ENCODE measurements at places on chromosomes 5 and 9.

GRCh38 chr5:21918451-21918850 is 934.7 kb downstream of the CDH12 start:
- H3K27ac ChIP-seq = no peak overlapping the region
- no peaks in the 10 kb centered on the region for H3K36me3 ChIP-seq
- DNase-seq = no peak
- H3K4me1 ChIP-seq = no peaks in the 10 kb centered on the region
- H3K27me3 ChIP-seq = no peaks in the 10 kb centered on the region

DNA sequence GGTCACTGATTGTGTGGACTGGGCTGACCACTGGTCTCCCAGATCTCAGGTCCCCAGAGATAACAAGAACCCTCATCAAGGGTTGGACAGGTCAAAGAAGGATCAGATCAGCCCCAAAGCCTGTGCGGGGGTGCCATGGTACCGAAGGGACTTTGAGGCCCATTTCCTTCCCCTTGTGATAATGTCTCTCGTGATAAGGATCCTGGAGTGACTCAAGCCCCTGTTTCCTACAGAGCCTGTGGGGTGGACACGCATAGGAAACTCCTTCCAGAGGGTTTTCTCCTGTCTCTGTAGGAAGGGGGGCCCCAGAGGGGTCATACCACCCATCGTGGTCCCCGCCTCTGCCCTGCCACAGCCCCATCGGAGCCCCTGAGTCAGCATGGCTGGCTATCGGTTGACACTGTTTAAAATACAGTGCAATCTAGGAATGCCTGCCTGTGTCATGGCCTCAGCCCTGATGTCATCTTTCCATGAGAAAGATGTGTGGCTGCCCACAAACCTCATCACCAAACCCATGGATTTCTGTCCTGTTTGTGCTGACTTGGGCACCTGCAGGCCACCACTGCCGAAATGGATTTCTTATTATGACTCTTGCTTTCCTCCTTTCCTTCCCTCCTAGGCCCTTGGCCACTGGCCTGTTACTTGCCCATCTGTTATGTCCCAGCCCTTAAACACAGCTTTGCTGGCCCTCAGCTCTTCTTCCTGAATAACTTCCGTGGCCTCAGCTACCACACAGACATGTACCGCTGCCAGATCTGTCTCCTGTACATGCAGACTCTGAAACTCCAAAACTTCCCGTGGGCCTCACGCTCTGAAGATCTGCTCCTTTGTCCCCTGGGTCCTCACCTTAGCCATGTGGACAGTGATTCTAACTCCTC is 2.9 kb upstream of the CSF2 start:
- no peak overlapping the region for H3K27ac ChIP-seq
- H3K4me1 ChIP-seq = no peaks in the 10 kb centered on the region
- no peaks in the 10 kb centered on the region for H3K27me3 ChIP-seq
- DNase-seq = no peak
- H3K4me3 ChIP-seq = no peak overlapping the region

- H3K4me1 ChIP-seq = no peaks in the 10 kb centered on the region
- H3K4me3 ChIP-seq = no peak overlapping the region
- no peak overlapping the region for H3K27ac ChIP-seq
- DNase-seq = no peak
Observed at GRCh38 chr5:25991639-25992038, 1046.7 kb downstream of the CDH9 start.

DNA sequence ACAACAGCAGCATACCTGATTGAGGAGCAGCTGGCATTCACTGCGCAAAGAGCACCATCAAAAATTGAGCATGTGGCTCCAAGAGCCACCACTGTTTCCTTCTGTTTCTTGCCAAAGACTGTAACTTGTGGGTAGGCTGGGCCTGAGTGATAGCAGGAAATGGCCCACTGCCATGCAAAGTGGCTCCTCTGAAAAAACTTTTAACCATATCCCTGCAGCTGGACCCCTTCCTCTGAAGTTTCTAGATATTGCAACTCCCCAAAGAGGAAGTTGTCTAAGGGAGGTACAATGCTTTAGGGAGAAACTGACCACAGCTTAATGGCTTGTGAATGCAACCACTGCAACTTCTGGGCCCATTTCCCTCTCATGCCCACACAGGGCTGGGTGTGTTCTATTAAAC is 355.4 kb upstream of the PDE4D start:
- no peaks in the 10 kb centered on the region for H3K36me3 ChIP-seq
- H3K4me3 ChIP-seq = no peak overlapping the region
- no peaks in the 10 kb centered on the region for H3K4me1 ChIP-seq
- no peak overlapping the region for H3K27ac ChIP-seq

- no peak overlapping the region for H3K27ac ChIP-seq
- H3K27me3 ChIP-seq = no peaks in the 10 kb centered on the region
- H3K4me3 ChIP-seq = no peak overlapping the region
- no peaks in the 10 kb centered on the region for H3K36me3 ChIP-seq
- no peak for DNase-seq
- H3K4me1 ChIP-seq = no peaks in the 10 kb centered on the region
Observed at GRCh38 chr5:151381899-151382298, 34.5 kb upstream of the SLC36A2 start.

DNA sequence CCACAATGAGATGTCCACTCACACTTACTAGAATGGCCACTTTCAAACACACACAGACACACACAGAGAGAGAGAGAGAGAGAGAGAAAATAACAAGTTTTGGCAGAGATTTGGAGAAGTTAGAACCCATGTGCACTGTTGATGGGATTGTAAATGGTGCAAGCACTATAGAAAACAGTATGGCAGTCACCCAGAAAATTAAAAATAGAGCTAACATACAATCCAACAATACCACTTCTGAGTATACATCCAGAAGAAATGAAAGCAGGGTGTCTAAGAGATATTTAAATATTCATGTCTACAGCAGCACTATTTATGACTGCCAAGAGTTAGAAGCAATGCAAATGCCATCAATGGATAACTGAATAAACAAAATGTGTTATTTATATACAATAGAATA is 359.9 kb upstream of the COX7C start:
- no peak for DNase-seq
- no peak overlapping the region for H3K27ac ChIP-seq
- H3K4me1 ChIP-seq = no peaks in the 10 kb centered on the region
- no peaks in the 10 kb centered on the region for H3K27me3 ChIP-seq
- no peaks in the 10 kb centered on the region for H3K36me3 ChIP-seq

DNA sequence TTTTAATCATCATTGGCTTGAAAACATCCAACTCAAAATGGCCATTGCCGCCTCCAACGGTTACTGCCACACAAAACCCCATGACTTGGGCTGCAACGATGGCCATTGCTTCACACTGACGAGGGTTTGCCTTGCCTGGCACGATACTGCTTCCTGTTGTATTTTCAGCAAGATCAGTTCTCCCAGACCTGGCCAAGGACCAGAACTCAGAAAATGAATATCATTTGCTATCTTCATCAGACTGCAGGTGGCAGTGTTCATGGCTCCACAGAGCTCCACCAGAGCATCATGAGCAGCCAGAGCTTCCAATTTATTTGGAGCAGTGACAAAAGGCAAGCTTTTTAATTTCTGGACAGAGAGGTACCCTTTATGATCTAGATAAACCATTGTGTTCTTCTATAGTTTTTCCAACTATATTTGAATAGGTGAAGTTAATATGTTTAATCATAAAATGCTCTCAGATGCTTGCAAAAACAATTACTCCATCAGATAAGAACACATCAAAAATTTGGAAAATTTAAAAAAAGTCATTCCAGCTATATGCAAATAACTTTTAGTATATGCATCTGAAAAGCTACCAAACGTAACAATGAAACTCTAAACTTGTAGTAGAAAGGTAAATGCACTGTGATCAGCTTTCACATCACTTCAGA is 10.4 kb downstream of the AMACR start:
- no peak overlapping the region for H3K4me3 ChIP-seq
- DNase-seq = peak; percentile 24
- no peaks in the 10 kb centered on the region for H3K36me3 ChIP-seq
- no peaks in the 10 kb centered on the region for H3K27me3 ChIP-seq
- H3K27ac ChIP-seq = peak overlapping the region; percentile 38

DNA sequence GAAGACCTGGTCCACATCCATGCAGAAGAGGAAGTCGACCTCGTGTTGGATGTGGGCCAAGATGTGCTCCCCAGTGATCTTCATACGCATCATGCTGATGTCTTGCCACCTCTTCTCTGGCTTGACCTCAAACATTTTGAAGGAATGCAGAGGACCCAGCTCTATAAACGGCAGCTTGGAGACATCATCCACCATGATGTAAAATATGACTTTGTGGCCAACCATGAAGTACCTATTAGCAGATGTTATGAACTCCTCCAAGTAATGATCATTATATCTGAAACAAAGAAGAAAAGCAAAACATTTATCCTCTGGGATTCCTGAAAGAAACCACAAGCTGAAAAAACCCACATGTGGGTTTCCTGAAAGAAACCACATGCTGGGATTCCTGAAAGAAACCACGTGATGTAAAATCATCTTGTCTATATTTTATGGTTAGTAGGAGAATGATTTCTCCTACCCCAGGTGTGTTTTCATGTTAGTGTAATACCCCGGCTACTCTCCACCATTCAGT is 52.3 kb downstream of the GGTA1 start:
- no peaks in the 10 kb centered on the region for H3K27me3 ChIP-seq
- H3K27ac ChIP-seq = no peak overlapping the region
- H3K36me3 ChIP-seq = no peaks in the 10 kb centered on the region

DNA sequence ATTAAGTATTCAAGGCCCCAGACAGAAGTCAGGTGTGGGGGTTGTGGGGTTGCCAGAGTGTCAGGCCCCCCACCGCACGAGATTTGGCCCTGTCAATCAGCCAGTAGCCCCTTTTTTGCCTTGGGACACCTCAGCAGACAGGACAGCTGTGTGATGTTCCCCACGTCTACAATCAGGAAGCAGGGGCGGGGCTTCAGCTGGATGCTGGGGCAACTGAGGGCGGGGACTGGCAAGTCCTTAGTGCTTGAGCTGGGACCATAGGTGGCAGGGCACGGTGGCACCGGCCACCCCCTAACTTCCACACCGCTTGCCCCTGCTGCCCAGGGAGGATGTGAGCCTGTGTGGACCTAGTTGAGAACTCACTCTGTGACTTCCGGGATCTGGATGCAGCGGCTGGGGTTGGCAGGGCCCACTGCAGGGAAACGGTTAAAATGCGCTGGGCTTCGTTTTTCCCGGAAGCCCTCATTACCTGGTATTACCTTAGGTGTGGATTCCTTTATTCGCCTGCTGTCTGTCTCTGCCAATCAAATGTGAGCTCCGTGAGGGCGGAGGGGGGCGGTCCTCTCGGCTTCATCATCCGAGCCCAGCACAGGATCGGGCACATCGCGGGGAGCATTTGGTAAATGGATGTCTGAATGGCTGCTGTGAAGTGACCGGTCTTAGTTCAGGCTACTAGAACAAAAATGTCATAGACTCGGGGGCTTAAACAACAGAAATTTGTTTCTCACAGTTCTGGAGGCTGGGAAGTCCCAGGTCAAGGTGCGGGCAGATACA is 7.5 kb upstream of the GTF3C5 start:
- H3K27me3 ChIP-seq = no peaks in the 10 kb centered on the region
- H3K4me1 ChIP-seq = no peaks in the 10 kb centered on the region
- H3K36me3 ChIP-seq = no peaks in the 10 kb centered on the region
- DNase-seq = no peak
- no peak overlapping the region for H3K27ac ChIP-seq
- no peak overlapping the region for H3K4me3 ChIP-seq

GRCh38 chr9:125397736-125398135 is 136.1 kb downstream of the GAPVD1 start:
- no peaks in the 10 kb centered on the region for H3K4me1 ChIP-seq
- H3K36me3 ChIP-seq = no peaks in the 10 kb centered on the region
- H3K27ac ChIP-seq = no peak overlapping the region
- no peaks in the 10 kb centered on the region for H3K27me3 ChIP-seq

- DNase-seq = no peak
- H3K27me3 ChIP-seq = no peaks in the 10 kb centered on the region
- no peaks in the 10 kb centered on the region for H3K4me1 ChIP-seq
Observed at GRCh38 chr5:82765765-82766164, 311.4 kb downstream of the TMEM167A start.

DNA sequence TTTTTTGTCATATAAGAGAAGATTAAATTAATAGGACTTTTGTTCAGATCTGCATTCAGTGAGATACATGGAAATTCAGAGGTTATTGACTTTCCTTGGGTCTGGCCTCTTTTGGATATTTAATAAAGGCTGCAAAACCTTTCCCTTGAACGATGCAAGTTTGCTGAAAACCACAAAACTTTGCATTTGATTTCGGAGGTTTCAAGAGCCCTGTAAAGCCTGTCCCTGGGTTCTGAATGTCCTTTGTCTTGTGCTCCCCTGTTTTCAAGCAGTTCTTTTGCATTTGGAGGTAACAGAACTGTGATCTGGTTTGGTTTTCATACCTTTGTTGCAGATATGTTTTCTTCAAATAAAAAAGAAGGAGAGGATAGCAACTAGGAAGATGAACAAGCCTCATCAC is 188.1 kb upstream of the DMRT1 start:
- peak overlapping the region; percentile 48 for H3K27ac ChIP-seq
- H3K4me3 ChIP-seq = no peak overlapping the region

DNA sequence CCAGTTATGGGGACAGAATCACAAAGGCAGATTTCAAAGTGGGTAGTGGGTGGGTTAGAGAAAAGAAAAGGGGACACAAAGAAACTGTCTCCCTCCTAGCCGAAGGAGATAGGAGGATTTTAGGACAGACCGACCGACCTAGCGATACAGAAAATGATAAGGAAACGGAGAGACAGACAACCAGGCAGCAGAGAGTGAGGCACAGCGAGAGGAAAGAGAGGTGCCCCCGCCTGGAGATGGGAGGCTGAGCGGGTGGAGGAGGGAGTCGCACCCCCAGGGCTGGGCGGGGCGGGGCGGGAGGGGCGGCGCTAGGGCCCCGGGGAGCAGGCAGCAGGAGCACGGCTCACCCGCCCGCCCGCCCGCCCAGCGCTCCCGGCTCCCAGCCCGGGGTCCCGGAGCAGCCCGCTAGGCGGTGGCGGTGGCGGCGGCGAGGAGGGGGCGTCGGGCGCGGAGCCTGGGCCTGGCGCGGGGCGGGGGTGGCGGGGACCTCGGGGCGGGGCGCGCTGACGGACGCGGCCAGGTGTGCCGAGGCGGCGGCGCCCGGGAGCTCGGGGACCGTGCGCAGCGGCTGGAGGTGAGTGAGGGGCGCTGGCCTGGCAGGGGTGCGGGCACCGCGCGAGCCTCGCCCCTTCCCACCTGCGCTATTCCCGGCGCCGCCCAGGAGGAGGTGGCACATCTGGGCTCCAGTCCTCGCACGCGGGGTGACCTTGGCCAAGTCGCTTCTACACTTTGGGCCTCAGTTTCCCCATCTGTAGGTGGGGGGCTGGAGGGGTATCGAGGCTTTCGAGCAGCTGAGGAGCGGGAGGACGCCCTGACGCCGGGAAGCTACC is 15.9 kb upstream of the SYNPO start:
- H3K27ac ChIP-seq = peak overlapping the region; percentile 96
- H3K4me1 ChIP-seq = peaks cover 18% of the 10 kb centered on the region
- DNase-seq = no peak
- H3K4me3 ChIP-seq = peak overlapping the region; percentile 95
- no peaks in the 10 kb centered on the region for H3K27me3 ChIP-seq

DNA sequence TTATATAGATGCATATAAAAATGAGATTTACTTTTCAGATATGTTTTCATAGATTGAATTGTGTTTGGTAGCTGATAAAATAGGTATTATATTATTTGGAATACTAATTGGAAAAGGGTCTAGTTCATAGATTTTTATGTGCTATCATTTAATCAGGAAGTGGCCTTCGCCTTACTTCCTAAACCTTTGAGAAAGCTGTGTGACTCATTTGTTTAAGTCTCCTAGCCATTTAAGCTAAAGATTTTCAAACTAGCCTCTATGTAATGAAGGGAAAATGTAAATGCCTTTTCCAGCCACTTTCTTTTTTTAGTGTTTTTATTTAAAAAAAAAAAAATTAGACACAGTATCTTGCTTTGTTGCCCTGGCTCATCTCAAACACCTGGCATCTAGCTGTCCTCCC is 97.5 kb downstream of the DMXL1 start:
- no peak overlapping the region for H3K27ac ChIP-seq
- DNase-seq = no peak
- no peak overlapping the region for H3K4me3 ChIP-seq
- no peaks in the 10 kb centered on the region for H3K4me1 ChIP-seq
- H3K27me3 ChIP-seq = no peaks in the 10 kb centered on the region
- peaks cover 24% of the 10 kb centered on the region for H3K36me3 ChIP-seq

Data from ascending aorta (tissue), 2 donors.